ENCODE measurements at places on chromosomes 5 and 9.
A peak's percentile ranks its signal among the peaks of the same experiment; 100 is the strongest.

- no peaks in the 10 kb centered on the region for H3K27me3 ChIP-seq
- H3K36me3 ChIP-seq = no peaks in the 10 kb centered on the region
- H3K27ac ChIP-seq = no peak overlapping the region
- no peak overlapping the region for H3K4me3 ChIP-seq
- H3K4me1 ChIP-seq = no peaks in the 10 kb centered on the region
- no peak for DNase-seq
These were observed 5.2 kb downstream of the HAPLN1 start for GRCh38 chr5:83715236-83716065.

DNA sequence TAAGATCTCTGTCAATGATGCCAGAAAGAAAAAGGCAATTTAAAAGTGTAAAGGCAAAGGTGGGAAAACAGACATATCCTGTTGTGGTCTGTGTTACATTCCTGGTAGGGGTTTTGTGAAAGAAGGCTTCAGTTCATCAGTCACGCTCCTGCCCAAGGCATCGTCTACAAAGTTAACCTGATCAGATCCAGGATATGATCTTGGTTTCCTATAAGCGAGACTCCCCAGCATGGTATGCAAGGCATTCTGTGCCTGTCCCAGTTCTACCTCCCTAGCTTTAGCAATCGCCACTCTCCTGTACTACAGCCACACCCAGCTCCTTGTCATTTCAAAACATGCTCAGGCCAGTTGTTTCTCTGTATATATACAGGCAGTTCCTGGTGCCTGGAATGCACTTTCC, 58.0 kb upstream of the PTPN3 start:
- peaks cover 3% of the 10 kb centered on the region for H3K27me3 ChIP-seq
- H3K36me3 ChIP-seq = no peaks in the 10 kb centered on the region
- no peak overlapping the region for H3K4me3 ChIP-seq
- H3K4me1 ChIP-seq = no peaks in the 10 kb centered on the region

DNA sequence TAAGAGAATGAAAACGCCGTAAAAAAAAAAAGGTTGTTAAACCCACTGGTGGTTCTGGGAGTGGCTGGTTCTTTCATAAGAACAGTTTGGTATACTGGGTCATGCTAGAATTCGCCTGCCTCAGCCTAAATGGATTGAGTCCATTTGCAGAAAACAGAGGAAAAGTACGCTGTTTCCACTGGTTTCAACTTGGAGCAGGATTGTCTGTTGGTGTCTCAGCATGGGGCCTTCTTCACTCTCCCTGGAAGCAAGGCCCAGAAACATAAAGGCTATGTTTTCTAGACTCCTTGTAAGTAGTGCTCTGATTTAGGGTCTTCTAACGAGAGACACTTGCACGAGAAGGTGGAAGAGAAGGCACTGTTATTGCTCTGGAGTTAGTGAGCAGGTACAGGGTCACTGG, 116.9 kb upstream of the MTAP start:
- no peak for DNase-seq
- no peaks in the 10 kb centered on the region for H3K4me1 ChIP-seq
- H3K36me3 ChIP-seq = no peaks in the 10 kb centered on the region
- no peak overlapping the region for H3K27ac ChIP-seq
- no peaks in the 10 kb centered on the region for H3K27me3 ChIP-seq

GRCh38 chr5:8628521-8628920, 759.6 kb downstream of the MTRR start:
- no peaks in the 10 kb centered on the region for H3K36me3 ChIP-seq
- H3K4me1 ChIP-seq = no peaks in the 10 kb centered on the region
- no peak for DNase-seq
- no peak overlapping the region for H3K27ac ChIP-seq

- no peak overlapping the region for H3K27ac ChIP-seq
- no peaks in the 10 kb centered on the region for H3K36me3 ChIP-seq
- no peaks in the 10 kb centered on the region for H3K4me1 ChIP-seq
- H3K27me3 ChIP-seq = no peaks in the 10 kb centered on the region
These were observed 156.4 kb upstream of the RFX3 start for GRCh38 chr9:3682186-3682585.

GRCh38 chr5:134567641-134568336, 42.3 kb downstream of the JADE2 start:
- H3K4me3 ChIP-seq = no peak overlapping the region
- no peaks in the 10 kb centered on the region for H3K27me3 ChIP-seq
- H3K4me1 ChIP-seq = no peaks in the 10 kb centered on the region
- peaks cover 98% of the 10 kb centered on the region for H3K36me3 ChIP-seq
- no peak overlapping the region for H3K27ac ChIP-seq

GRCh38 chr9:71025728-71026127, 95.7 kb downstream of the TRPM3 start:
- H3K27ac ChIP-seq = no peak overlapping the region
- H3K4me1 ChIP-seq = no peaks in the 10 kb centered on the region
- H3K4me3 ChIP-seq = no peak overlapping the region
- no peaks in the 10 kb centered on the region for H3K27me3 ChIP-seq
- H3K36me3 ChIP-seq = no peaks in the 10 kb centered on the region
- no peak for DNase-seq

DNA sequence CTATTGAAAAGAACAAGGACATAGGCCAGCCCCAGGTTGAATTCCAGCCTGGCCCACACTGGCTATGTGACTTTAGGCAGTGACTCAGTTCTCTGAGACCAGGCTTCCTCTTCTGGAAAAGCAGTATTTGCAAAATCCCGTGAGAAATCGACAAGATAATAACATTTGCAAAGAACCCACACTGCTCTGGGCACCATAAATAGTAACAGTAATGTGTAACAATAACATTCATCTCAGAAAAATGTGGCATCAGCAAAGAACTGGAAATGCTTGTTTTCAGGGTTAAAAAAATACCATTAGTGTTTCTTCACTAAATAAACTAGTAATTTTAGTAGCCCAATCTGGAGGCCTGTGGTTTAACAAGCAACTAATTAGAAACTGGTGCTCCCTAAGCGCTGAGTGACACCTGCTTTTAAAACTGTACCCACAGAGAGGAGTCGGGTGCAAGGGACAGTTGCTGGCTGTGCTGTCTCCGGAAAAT, 148.4 kb downstream of the TTLL11 start:
- H3K36me3 ChIP-seq = no peaks in the 10 kb centered on the region
- no peaks in the 10 kb centered on the region for H3K27me3 ChIP-seq
- peaks cover 35% of the 10 kb centered on the region for H3K4me1 ChIP-seq

GRCh38 chr9:2241461-2241835, 226.3 kb downstream of the SMARCA2 start:
- H3K4me3 ChIP-seq = peak overlapping the region; percentile 79
- DNase-seq = no peak
- no peak overlapping the region for H3K27ac ChIP-seq
- H3K27me3 ChIP-seq = peaks cover 7% of the 10 kb centered on the region

GRCh38 chr5:170628691-170629565, 125.1 kb downstream of the KCNIP1 start:
- H3K36me3 ChIP-seq = no peaks in the 10 kb centered on the region
- H3K27me3 ChIP-seq = no peaks in the 10 kb centered on the region
- DNase-seq = no peak
- no peak overlapping the region for H3K4me3 ChIP-seq
- peaks cover 2% of the 10 kb centered on the region for H3K4me1 ChIP-seq

DNA sequence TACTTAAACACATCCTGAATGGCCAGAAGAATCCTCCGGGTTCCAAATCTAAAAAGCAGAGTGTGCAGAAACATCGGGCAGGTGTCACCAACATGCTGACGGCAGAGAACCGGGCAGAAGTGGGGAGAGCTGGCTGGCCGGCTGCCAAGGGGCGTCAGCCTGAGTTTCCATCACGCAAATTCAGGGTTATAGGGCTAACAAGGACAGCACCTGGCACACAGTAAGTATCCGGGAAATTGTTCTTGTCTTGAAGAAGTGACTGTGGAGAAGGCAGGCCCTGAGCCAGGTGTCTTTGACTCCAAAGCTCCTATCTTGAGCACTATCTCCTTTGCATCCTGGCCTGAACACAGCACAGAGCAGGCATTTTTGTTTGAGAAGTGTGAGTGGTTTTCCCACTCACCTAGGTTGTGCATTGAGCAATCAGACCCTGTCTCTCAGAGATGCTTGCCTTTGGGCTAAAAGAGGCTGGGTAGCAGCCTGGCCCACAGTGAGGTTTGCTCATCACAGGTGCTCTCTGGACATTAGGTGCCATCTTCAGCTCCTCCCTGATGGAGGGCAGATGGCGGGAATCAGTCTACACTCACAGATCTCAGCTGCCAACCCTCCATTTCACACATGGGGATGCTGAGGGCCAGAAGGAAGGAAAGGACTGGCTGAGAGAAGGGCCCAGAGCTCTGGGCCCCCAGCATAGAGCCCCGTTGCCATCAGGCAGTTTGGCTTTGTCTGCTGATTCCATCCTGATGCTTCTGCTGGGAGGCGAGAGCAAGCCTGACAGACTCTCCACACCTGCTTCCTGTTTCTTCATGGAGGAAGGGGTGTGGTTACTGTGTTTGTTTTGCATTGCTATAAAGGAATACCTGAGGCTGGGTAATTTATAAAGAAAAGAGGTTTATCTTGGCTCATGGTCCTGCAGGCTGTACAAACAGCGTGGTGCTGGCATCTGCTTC, 52.8 kb downstream of the WHRN start:
- H3K4me3 ChIP-seq = peak overlapping the region; percentile 1
- DNase-seq = peak; percentile 82
- H3K4me1 ChIP-seq = peaks cover 58% of the 10 kb centered on the region
- peak overlapping the region; percentile 87 for H3K27ac ChIP-seq
- H3K36me3 ChIP-seq = no peaks in the 10 kb centered on the region
- no peaks in the 10 kb centered on the region for H3K27me3 ChIP-seq

DNA sequence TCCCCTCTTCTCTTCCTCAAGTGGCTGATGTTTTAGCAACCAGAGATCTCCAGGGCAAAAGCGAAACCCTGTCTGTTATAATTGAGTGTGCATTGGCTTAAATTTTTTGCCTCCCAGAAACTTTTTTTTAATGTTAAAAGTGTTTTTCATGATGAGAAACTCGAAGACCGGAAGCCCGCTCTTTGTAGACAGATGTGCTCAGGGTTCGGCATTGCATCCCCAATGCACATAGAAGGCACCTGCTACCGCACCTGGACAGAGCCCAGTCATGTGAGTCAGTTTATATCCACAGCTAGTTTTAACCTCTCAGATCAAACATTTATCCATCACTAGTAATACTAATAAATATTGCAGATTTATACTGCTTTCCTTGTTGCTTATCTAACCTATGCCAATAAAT, 19.5 kb upstream of the NADK2 start:
- H3K4me1 ChIP-seq = no peaks in the 10 kb centered on the region
- H3K4me3 ChIP-seq = no peak overlapping the region
- H3K27me3 ChIP-seq = no peaks in the 10 kb centered on the region
- no peaks in the 10 kb centered on the region for H3K36me3 ChIP-seq

GRCh38 chr9:18052060-18052459, 421.9 kb upstream of the ADAMTSL1 start:
- H3K27me3 ChIP-seq = no peaks in the 10 kb centered on the region
- no peaks in the 10 kb centered on the region for H3K36me3 ChIP-seq
- H3K27ac ChIP-seq = no peak overlapping the region
- no peak overlapping the region for H3K4me3 ChIP-seq

DNA sequence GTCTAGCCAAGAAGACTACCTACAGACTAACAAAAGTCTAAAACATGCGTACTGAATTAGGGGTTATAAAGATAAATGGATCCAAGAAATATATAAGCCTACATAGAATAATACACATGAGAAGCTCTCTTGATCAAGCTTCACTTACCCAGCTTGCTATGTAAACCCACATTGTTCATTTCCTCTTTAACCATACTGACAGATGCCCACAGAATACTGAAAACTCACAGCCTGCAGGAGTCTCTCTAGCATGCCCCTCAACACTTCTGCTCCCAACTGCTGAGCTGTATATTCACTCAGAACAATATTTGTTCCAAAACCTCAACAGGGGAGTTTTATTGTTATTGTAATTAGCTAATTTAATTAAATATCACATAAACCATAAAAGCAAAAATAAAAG, 52.4 kb downstream of the RFX3 start:
- DNase-seq = peak; percentile 61
- H3K36me3 ChIP-seq = no peaks in the 10 kb centered on the region
- H3K27ac ChIP-seq = peak overlapping the region; percentile 32
- H3K4me3 ChIP-seq = no peak overlapping the region
- H3K27me3 ChIP-seq = no peaks in the 10 kb centered on the region

DNA sequence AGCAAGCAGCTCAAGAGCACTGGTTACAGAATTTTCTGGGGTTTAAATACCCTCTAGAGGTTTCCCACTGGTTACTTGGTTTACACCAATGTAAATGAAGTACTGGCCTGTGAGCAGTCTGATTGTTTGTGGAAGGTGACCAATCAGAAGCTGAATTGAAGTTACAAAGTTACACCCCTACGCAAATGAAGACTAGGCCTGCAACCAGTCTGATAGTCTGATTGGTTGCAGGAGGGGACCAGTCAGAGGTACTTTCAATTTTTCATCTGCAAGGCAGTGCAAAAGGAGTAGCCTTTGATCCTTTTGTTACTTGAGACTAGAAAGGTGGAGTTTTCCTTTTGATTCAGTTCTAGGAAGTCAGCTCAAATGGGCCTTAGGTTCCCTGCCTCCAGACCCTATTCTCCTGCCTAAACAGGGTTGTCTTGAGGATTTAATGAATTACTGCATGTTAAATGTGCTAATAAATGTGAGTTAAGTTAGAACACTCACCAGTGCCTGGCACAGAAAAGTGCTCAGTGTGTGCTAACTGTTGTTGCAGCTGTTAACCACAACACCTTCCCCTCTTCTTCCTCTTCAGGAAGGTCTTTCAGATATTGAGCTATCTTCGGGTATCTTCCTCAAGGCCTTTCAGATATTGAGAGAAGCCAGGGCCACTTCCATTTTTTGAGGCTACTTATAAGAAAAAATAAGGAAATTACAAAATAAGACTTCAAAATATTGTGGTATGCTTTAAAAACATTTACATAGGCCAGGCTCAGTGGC, 32.1 kb upstream of the CLINT1 start:
- H3K36me3 ChIP-seq = no peaks in the 10 kb centered on the region
- no peaks in the 10 kb centered on the region for H3K4me1 ChIP-seq
- H3K4me3 ChIP-seq = no peak overlapping the region
- DNase-seq = no peak

GRCh38 chr5:169893571-169893970, 86.7 kb downstream of the INSYN2B start:
- H3K27ac ChIP-seq = no peak overlapping the region
- no peaks in the 10 kb centered on the region for H3K27me3 ChIP-seq
- no peak overlapping the region for H3K4me3 ChIP-seq
- H3K36me3 ChIP-seq = peaks cover 6% of the 10 kb centered on the region
- H3K4me1 ChIP-seq = peaks cover 7% of the 10 kb centered on the region

- DNase-seq = no peak
- H3K4me3 ChIP-seq = no peak overlapping the region
- no peaks in the 10 kb centered on the region for H3K36me3 ChIP-seq
- H3K27me3 ChIP-seq = no peaks in the 10 kb centered on the region
These were observed 37.5 kb downstream of the TJP2 start for GRCh38 chr9:69211424-69212036.
